COLO829 (cell line): ENCODE measurements at places on chromosomes 2 and 18.

GRCh38 chr2:15181092-15181745, 379.9 kb downstream of the NBAS start:
- DNase-seq: no peak

- DNase-seq: no peak
Measured at GRCh38 chr2:148592791-148593190, 51.8 kb upstream of the EPC2 start.

DNA sequence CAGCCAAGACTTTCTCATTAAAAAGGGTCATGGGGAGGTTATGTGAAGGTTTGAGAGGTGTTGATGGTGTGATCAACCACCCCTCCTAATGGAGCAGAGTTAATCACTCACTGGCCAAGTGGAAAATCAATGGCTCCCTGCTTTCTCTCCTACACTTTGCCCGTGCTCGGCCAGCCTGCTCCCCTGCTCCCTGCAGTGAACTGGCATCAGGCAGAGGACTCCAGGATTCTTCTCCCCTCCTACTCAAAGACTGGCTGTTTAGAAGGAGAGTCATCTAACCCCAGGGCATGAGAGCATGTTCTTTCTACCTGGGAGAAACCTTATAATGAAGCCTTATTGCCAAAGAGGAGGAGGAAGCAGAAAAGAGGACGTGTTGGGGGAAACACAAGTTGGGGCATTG, 74.9 kb downstream of the SGPP2 start:
- no peak for DNase-seq

DNA sequence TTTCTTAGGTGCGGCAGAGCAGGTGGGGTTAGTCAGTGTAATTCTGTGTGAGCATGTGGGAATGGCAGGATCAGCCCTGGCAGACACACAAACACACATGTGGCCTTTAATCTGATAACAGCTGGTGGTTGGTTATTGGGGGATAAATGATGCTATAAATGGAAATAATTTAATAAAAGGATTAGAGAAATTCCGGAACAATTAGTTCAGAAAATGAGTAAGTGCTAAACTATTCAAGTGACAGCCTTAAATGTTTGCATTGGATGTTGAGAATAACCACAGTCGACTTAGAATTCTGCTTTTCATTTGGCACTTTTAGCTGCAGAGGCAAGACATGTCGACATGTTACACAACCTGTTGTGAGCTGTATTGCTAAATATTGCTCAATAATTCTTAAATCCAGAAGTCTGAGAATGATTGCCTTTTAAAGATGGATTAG, 7.2 kb downstream of the SMYD1 start:
- no peak for DNase-seq

GRCh38 chr2:177284531-177284930, 20.0 kb upstream of the NFE2L2 start:
- no peak for DNase-seq

DNA sequence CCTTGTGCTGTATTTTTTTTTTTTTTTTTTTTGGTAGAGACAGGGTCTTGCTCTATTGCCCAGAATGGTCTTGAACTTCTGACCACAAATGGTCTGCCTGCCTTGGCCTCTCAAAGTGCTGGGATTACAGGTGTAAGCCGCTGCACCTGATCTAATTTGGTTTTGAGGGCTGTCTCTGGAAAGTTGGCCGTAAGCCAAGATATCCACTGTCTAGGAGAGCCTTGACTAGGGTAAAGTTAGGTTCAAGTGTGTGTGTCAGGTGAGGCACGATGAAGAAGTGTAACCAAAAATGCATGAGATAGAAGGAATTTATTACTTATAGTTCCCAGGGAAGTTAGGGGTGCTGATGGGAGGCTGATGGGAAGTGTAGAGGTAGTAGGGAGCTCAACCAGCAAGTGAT, 46.7 kb downstream of the INO80C start:
- DNase-seq: no peak

- peak; percentile 42 for DNase-seq
Measured at GRCh38 chr18:11859903-11860407, 8.7 kb downstream of the CHMP1B start.
